Stimulated activated CD4-positive, alpha-beta T cell treated with anti-CD3 and anti-CD28 coated beads, Interleukin-4, amount 100 ng/mL, for 1 hour (primary cell): ENCODE measurements at places on chromosomes 7 and 10.

GRCh38 chr7:111827863-111828504 lies 265.7 kb upstream of the IMMP2L start:
- DNase-seq: no peak

GRCh38 chr7:44065431-44066110 lies at the start of gene PGAM2:
PGAM2 (minus strand) TSS chr7:44065567; CDS start chr7:44065529, 38 bp downstream.
- DNase-seq: no peak

DNA sequence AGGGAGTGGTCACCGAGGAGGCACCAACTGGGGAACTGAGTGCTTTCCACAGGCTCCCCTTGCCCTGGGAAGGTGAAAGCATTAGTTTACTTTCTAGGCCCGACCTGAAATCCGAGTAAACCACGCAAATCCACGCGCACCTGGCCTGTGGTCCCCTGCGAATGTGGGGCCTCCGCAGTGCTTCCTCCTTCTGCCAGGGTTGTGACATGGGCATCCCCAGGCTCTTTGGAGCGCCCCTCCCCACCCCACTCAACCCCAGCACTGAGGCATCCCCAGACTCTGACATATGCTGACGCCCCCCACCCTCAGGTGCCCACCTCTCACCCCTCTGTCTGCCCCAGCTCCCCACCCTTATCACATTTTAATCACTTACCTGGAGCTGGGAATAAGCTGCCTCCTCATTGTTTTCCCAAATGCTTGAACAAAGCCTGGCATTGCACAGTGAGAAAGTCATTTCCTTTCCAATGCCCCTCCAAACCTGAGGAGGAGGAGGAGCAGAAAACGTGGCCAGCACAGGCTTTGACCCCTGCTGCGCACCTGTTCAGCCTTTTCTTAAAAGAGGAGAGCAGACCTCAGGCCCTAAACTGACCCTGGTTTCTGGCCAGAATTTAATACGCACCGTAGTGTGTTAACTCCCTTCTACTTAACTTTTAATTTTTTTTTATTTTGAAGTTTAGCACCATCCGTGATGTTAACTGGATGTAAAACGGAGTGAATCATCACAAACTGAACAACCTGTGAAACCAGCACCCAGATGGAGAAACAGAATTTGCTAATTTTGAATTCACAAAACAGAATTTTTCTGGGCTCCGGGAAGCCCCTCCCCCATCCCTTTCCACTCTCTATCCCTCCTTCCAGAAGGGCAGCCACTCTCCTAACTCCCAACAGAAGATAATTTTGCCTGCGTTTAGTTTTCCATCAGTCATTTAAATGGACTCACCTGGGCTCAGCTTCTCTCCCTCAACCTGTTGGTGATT lies 129.4 kb downstream of the WDR11 start:
- DNase-seq: no peak

DNA sequence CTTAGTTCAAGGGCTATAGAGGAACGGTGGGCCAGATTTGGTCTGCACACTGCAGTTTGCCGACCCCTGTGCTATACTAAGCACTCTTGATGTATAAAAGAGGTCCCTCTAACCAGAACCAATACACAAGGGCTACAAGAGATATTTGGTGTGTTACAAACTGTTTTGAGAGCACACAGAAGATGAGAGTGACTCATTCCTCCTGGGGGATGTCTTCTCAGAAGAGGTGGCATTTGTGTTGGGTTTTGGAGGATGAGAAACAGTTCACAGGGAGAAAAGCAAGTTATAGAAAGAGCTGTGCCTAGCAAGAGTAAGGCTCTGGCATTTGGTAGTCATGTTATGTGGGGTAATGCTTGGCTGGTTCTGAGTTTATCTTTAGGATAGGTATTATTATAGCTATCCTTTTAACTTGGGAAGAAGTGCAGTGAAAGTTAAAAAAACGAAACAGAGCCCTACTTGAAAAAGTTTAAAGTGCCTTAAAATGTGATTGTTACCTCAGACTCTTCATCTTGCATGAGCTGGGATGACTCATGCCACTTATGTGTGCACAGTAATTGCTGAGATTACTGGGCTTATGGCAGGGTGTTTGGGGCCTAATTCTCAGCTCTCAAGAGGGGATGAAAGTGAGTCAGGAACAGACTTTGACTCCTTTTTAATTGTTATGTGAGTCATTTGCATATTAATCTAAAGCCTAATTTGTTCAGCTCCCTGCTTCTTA lies 160.4 kb downstream of the KIF20B start:
- DNase-seq: peak; percentile 5

DNA sequence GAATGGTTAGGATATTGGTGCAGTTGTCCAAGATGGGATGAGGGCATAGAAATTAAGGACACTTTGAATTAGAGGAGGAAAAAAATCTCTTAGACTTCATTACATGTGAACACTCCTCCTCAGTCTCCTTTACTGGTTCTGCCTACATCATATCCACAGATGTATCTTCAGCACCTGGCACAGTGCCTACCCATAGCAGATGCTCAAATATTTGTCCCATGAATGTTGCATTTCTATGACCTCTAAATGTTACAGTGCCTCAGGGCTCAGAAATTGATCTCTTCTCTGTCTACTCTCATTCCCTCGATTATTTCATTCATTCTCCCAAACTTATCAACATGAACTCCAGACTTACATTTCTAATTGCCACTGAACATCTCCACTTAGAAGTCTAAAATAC lies 17.1 kb downstream of the CNNM1 start:
- DNase-seq: no peak
